T-helper 9 cell (primary cell): ENCODE measurements at places on chromosomes 12 and 14.

DNA sequence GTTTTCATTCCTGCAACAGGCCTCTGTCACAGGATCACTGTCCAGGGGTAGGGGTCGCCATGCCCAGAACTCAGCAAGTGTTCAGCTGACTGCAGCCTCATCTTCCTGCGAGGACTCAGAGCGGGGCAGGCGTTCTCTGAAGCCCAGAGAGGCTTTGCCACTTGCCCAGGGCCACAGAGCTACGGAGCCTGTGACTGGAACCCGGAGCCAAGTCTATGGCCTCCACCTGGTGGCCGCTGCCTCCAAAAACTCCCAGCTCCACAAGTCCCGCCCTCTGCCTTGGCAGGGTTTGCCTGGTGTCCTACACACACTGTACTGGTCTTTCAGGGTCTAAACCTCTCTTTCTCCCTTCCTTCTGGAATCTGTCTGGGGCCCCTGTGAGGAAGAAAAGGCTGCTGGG, 8.7 kb upstream of the PPP1R13B start:
- DNase-seq, result no peak

GRCh38 chr12:58818546-58818945, 101.8 kb downstream of the LRIG3 start:
- DNase-seq, result no peak

GRCh38 chr14:70069186-70069585, 119.6 kb downstream of the SLC8A3 start:
- no peak for DNase-seq

DNA sequence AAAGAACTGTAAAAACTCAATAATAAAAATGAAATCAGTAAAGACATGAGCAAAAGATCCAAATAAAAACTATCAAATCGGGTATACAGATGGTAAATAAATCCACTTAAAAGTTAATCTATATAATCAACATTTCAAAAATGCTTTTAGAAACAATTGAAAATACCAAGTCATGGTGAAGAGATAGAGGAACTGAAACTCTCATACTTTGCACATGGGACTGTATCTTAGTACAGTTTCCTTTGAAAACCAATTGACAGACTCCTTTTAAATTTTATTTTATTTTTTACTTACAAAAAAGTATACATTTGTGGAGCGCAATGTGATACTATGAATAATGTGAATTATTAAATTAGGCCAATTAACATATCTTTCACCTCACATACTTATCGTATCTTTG, 98.6 kb upstream of the FAR2 start:
- DNase-seq, result no peak

DNA sequence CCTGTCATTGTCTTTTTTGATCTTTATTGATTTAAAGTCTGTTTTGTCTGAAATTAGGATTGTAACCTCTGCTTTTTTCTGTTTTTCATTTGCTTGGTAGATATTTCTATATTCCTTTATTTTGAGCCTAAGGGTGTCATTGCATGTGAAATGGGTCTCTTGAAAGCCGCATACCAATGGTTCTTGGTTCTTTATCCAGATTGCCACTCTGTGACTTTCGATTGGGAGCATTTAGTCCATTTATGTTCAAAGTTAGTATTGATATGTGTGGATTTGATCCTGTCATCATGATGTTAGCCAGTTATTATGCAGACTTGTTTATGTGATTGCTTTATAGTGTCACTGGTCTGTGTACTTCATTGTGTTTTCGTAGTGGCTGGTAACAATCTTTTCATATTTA, 29.8 kb upstream of the PLBD1 start:
- DNase-seq, result no peak

- DNase-seq, result no peak
These were observed 3.3 kb upstream of the KCNA5 start for GRCh38 chr12:5040368-5040767.

GRCh38 chr14:32934881-32935633, 3.6 kb upstream of the NPAS3 start:
- no peak for DNase-seq

DNA sequence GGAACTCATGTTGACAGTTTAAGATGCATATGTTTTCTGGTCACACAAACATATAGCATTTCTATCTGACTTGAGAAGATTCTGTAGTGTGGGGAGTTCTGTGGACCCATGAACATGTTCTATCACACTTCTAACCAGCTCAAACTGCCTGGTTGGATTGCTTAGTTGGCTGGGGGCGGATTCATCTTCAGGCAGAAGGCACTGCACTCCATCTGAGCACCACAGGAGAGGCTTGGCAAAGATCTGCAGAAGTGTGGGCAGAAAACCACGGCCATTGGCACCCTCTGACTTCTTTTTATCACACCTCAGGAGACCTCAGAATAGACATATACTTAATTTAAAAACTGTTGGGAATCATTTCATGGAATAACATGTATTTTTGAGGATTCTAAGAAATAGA, 68.5 kb downstream of the LIN7A start:
- DNase-seq, result no peak

- no peak for DNase-seq
These were observed 449 bp downstream of the THAP2 start for GRCh38 chr12:71664411-71665089.

DNA sequence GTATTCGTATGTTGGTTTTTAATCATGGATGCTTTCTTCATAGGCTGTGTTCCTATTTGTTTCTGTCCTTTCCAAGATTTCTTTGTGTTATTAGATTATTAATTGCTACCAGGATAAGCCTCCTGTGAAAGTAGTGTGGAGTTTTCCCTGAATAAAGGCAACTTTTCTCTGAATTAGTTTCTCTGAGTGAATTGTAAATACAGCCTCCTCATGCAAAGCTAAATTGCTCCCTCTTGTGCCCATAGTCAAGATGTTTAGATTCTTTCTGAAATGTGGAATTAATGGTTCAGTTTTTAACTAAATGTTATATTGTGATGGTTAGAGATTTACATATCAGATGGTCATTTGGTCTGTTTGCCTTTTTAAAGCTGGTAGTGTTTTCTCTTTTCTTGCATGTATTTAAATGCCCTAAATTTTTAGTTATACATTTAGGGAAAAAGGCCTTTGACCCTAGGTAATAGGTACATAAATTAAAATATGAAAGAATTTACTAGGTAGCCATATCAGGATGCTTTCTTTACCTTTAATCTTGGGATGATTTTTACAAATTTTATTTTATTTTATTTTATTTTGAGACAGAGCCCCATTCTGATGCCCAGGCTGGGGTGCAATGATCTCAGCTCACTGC, 8.9 kb downstream of the APAF1 start:
- no peak for DNase-seq

- no peak for DNase-seq
These were observed 274.2 kb downstream of the FUT8 start for GRCh38 chr14:65686761-65687160.

GRCh38 chr12:22598763-22599161, 26.2 kb upstream of the ETNK1 start:
- no peak for DNase-seq

DNA sequence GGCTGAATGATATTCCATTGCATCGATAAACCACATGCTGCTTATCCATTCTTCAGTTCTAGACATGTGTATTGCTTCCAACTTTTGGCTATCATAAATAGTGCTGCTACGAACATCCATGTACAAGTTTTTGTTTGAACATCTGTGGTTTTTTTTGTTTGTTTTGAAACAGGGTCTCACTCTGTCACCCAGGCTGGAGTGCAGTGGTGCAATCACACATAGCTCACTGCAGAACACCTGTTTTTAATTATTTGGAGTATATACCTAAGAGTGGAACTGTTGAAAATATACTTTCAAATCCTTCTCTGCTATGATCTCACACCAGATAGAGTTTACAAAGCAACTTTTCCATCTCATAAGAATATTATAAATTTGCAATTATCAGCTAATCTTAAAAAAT, 124.2 kb downstream of the TTC7B start:
- DNase-seq, result no peak

DNA sequence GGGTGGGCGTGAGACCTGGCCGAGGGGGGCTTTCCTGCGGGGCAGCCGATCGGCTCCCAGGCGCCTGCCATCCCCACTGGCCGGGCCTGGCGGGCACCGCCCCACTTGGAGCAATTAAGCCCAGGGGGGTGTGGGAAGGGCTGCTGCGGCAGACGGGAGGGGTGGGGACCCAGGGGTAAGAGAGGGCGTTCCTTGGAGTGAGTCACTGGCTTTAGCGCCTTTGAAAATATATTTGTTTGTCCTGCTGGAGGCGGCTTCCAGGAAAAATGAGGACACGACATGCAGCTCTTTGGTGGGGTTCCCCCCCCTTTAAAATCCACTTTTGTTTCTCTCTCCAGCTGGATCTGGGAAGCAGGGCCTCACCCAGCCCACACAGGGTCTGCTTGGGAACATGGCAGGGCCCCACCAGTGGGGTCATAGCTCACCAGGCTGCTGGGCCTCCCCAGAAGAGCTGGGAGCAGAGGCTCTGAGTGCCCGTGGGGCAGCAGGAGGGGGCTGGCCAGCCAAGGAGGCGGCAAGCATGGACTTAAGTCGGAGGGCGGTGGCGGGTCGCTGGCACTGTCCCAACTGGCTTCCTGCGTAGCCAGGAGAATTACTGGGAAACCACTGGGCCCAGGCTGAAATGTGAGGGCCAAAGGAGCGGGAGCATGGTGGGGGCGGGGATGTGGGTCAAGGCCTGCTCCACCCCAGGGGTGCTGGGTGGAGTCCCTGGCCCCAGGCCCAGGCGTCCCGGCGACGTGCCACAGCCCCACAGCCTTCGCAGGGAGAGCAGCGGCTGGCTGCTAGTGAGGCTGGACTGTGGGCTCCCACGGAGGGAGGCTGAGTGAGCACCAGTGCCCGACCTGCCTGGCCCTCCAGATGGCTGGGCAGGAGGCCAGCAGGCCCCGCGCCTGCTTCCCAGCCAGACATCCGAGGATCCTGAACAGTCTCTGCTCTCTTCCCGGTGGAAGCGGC, 128.0 kb downstream of the RFLNA start:
- DNase-seq, result no peak

GRCh38 chr12:107372229-107372658, 278.9 kb upstream of the CRY1 start:
- peak; percentile 22 for DNase-seq

DNA sequence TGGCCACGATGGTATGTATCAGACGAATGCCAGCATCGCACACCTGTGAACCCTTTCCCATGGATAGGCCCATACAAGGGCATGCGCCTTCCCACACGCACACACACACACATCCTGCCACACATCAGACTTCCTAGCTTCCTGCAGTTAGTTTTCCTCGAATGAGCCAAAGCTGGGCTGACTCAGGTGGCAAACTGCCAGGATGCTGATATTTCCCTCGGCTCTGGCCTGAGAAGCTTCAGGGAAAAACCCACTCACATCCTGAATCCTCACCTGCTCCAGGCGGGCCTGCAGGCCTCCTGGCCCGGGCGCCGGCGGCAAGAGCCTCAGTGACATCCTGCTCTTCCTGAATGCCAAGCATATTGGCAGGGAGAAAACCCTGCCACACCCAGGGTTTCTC, 22.4 kb downstream of the CALM1 start:
- no peak for DNase-seq

GRCh38 chr12:64039281-64039871, 182.7 kb downstream of the KICS2 start:
- no peak for DNase-seq

- DNase-seq, result no peak
These were observed 36.6 kb upstream of the CHGA start for GRCh38 chr14:92886337-92886736.

- no peak for DNase-seq
These were observed 25.0 kb upstream of the COCH start for GRCh38 chr14:30849354-30849753.

DNA sequence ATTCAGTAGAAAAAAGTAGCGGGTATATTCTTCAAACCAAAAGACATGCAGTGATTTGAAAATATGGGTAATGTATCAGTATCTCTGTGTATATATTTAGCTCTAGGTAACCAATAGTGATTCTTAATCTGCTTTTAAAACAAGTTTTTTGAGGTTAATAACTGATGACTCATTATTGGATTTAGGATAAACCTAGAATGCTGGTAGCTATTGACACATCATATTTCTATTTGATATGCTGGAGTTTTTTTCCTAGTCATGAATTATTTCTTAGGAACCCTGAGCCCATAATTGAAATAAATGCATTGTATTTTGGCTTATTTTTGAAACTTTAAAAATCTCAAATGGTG, 15.5 kb downstream of the ARF6 start:
- no peak for DNase-seq

- no peak for DNase-seq
These were observed 77.9 kb downstream of the SPTB start for GRCh38 chr14:64801800-64802199.

DNA sequence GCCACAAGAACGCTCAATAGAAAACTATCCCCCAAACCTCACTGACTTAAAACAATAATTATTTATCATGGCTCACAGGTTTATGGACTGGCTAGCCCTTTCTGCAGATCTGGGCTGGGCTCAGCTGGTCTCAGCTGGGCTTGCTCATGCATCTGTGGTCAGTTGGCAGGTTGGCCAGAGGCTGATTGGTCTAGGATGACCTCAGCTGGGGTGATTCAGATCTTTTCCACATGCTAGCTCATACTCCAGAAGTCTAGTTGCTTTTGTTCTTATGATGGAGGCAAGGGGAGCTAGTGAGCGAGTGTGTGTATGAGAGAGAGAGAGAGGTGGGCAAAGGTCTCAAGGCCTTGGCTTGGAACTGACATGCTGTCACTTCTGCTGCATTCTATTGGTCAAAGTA, 181.2 kb upstream of the NRXN3 start:
- no peak for DNase-seq

- no peak for DNase-seq
These were observed 63.4 kb downstream of the ANO4 start for GRCh38 chr12:100857971-100858370.

DNA sequence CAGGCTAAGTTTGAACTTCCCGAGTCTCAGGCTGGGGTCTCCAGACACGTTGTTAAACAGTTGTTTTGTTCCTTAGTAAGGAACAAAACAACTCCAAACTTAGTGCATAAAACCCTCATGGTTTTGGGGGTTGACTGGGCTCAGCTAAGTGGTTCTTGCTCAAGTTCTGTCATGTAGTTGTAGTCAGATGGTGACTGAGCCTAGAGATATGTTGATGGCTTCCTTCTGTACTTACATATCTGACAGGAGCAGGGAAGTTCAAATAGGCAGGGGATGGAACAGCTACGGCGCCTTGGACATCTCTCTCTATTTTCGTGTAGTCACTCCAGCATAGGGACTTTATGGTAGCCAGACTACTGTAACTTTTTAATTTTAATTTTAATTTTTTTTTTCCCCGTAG, 45.7 kb downstream of the SPATS2 start:
- DNase-seq, result no peak
